NT2/D1 (cell line): ENCODE measurements at places on chromosomes 11 and 22.
A peak's percentile ranks its signal among the peaks of the same experiment; 100 is the strongest.

DNA sequence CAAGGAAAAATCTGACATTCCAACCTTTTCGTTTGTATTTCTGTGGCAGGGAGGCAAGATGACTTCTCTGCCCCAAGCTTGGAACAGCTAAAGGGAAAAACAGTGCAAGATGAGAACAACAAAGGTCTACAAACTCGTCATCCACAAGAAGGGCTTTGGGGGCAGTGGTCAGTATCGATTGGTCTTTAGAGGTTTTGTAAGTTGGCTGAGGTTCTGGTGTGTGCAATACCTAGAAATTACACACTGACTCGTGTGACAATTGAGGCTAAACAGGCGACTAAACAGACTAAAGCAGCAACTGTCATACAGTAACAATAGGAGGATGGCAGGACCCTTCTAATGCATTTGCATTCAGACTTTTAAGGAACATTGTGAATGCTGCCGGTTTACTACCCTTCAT, 994 bp downstream of the DEPDC5 start:
- no peak for DNase-seq

DNA sequence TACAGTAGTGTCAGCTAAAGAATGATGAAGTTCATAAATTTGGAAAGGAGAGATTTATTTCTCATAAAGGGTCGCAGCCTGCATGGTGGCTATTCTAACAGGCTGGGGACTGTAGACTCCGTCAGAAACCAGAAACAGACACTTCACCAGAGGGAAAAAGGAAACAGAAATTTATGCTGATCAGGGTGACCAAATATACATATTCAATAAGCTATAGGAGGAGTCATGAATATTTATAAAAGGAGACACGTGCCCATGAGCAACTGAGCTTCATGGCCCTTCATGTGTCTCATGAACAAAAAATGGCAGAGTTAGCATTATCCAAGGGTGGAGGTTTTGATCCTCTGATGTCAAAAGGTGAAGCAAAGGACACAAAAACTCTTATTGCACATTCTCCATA, 392.1 kb downstream of the LARGE1 start:
- no peak for DNase-seq

GRCh38 chr22:31833930-31834329, 80.1 kb downstream of the DEPDC5 start:
- DNase-seq = no peak

GRCh38 chr11:413120-414081, 1.4 kb downstream of the SIGIRR start:
- no peak for DNase-seq

DNA sequence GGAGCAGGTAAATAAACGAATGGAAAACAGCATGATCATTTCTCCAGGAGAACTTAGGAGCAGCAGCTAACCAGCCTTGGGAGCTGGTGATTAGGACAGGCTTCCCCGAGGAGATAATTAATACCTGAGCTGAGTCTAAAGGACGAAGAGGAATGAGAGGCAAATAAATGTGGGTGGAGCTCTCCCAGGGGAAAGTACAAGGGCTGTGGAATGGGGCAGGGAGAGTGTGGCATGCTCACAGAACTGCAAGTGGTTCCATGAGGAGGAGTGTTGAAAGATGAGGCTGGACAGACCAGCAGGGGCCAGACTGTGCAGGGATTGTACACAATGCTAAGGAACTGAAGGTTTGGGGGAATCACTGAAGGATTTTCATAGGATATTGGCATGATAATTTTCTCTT, 14.2 kb upstream of the TLCD5 start:
- no peak for DNase-seq

DNA sequence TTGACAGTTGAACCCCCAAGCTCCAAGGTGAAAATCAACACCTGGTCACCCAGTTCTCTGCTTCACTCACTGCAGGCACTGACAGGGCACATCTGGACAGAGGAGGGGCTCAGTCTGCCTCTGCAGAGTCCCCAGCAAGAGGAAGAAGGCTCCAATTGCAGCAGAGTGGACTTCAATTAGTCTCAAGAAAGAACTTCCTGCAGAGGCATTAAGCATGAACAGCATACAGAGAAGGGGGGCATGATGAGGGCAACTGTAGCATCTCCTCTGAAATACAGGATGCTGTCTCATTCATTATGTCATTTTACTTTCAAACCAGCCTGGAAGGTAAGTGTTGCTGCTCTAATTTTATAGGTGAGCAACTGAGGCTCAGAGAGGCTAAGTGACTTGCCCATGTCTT, 11.1 kb downstream of the GDPD5 start:
- DNase-seq = no peak

- DNase-seq = no peak
These were observed 109.7 kb upstream of the NAV2 start for GRCh38 chr11:19602891-19603290.

- no peak for DNase-seq
These were observed 59.6 kb downstream of the THAP12 start for GRCh38 chr11:76321340-76321739.

GRCh38 chr11:130121445-130121978, 38.1 kb upstream of the ST14 start:
- no peak for DNase-seq

GRCh38 chr11:125358254-125358840, 137.7 kb downstream of the FEZ1 start:
- DNase-seq = no peak

GRCh38 chr11:112382561-112382960, 121.9 kb upstream of the PLET1 start:
- DNase-seq = no peak

- DNase-seq = no peak
These were observed 36.8 kb upstream of the ADORA2A start for GRCh38 chr22:24390576-24390975.

- DNase-seq = no peak
These were observed 8.9 kb downstream of the MN1 start for GRCh38 chr22:27792452-27793161.

- no peak for DNase-seq
These were observed 34.7 kb upstream of the TMPRSS4 start for GRCh38 chr11:118042141-118042540.

- no peak for DNase-seq
These were observed 67.1 kb downstream of the PARVB start for GRCh38 chr22:44091021-44091721.

DNA sequence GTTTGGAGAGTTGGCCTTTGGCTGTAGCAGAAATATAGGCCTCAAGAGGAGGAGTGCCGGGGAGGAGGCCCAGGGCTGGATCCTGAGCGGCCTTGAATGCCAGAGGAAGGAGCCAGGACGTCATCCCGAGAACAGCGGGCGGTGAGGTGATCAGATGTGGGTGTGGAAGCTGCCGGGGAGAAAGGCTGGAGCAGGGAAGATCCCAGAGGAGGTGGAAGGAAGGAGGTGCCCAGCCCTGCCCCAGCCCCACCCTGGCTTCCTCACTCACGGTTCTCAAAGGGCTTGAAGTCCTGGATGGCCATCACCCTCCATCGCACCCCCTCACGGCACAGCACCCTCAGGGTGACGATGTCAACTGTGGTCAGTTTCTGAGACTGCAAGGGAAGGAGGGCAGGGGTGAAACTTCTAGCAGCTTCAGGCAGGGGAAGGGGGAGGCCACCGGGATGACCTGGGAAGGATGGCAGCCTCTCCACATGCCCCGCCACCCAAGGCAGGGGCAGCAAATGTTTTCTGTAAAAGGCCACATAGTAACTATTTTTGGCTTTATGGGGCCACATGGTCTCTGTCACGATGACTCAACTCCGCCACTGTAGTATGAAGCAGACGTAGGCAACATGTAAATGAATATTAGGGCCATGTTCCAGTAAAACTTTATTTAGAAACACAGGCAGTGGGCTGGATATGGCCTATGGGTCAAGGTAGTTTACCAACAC, 10.7 kb downstream of the IL2RB start:
- DNase-seq = no peak

DNA sequence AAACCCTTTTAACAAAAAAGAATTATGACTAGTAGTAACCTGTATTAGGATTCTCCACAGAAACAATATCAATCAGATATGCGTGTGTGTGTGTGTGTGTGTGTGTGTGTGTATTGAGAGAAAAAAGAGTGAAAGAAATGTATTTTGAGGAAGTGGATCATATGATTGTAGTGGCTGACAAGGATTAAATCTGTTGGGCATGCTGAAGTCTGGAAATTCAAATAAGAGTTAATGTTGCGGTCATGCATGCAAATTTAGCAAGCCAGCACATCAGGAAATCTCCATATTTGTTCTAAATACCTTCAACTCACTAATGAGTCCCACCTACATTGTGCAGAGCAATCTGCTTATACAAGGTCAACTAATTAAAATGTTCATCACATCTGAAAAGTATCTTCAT, 46.8 kb upstream of the IGLL5 start:
- DNase-seq = no peak

GRCh38 chr11:64207256-64208085, 950 bp downstream of the FERMT3 start:
- DNase-seq = no peak

- no peak for DNase-seq
These were observed 19.4 kb downstream of the IGLL5 start for GRCh38 chr22:22906907-22907550.

DNA sequence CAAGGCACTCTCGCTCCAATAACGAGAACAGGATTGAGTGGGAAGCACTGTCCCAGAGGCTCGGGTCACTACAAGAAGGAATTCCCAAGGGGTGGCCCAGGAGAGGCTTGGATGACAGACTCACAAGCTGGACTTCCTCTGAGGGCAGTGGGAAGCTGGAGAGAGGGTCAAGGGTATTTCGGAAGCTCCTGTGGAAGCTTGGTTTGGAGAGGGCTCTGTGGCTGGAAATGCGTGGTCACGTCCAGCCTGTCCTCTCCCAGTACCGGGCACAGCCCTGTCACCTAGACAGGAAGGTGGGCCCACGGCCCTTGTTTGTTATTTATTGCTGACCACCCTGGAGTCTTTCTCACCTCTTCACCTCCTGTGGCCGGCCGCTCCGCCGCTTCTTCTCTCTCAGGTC, 5.3 kb downstream of the SYNGR1 start:
- DNase-seq = no peak

DNA sequence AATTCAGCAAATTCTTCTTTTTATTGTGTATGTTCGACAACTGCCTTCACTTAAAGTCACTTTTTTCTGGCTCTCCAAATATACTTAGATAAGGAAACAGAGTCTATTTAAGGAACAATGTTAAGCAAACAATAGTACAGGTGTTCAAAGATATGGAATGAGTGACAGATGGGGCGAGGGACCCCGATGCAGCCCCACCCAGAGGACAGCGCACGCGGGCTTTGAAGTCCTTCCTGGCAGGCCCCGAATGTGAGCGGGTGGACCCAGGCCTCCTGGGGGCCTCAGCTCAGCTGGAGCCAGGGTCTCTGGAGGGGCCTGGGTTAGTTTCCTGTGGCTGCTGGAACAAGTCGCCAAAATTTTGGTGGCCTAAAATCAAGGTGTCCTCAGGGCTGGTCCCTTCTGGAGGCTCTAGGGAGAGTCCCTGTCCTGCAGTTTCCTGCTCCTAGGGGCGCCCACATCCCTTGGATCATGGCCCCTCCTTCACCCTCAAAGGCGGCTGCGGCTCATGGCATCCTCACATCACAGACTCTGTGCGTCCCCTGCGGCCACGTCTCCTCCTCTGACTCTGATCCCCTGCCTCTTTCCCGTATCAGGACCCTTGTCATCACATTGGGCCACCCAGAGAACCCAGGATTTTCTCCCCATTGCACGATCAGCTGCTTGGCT, 40.6 kb upstream of the KCNQ1OT1 start:
- no peak for DNase-seq

DNA sequence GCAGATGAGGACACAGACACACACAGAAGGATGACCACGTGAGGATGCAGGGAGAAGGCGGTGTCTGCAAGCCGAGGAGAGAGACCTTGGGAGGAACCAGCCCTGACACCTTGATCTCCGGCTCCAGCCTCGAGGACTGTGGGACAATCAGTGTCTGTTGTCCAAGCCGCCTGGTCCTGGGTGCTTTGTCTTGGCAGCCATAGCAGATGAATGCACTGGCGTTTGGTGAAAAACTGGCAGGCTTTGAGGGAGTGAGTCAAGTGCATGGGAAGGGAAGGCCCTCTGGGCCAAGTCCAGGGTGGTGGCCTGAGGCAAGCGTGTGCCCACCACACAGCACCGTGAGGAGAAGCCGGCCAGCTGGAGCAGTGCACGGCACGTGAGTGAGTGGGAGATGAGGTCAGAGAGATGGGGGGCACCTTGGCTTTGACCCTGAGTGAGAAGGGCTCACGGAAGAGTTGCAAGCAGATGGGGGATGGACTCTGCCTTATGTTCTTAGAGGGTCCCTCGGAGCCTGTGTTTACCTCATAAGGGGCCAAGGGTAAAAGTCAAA, 12.4 kb upstream of the BRSK2 start:
- no peak for DNase-seq

GRCh38 chr11:1757861-1758610, 5.7 kb downstream of the CTSD start:
- DNase-seq = no peak

DNA sequence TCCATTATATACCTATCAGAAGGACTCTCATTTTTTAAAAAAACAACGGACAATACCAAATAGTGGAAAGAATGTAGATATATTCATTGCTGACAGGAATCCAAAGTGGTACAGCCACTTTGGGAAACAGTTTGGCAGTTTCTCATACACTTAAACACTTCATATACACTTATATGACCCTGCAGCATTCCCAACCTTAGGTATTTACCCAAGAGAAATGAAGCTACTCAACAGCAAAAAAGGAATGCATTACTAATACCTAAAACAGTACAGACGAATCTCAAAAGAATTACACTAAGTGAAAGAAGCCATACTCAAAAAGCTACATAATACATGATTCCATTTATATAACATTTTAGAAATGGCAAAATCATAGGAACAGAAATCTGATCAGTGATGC, 51.5 kb downstream of the RBFOX2 start:
- DNase-seq = no peak

GRCh38 chr11:133243832-133244231, 288.5 kb downstream of the OPCML start:
- DNase-seq = no peak

- no peak for DNase-seq
These were observed 2.8 kb downstream of the MYH9 start for GRCh38 chr22:36384766-36385481.

- no peak for DNase-seq
These were observed 165.4 kb downstream of the AASDHPPT start for GRCh38 chr11:106242718-106243415.

- DNase-seq = no peak
These were observed 1.1 kb downstream of the FAT3 start for GRCh38 chr11:92225568-92226330.

GRCh38 chr11:14218728-14219127, 140.3 kb downstream of the RRAS2 start:
- DNase-seq = no peak

- no peak for DNase-seq
These were observed 23.6 kb downstream of the ADM start for GRCh38 chr11:10328314-10329098.

- DNase-seq = no peak
These were observed 21.9 kb upstream of the POLD3 start for GRCh38 chr11:74570266-74571061.

- DNase-seq = peak; percentile 38
These were observed at the start of gene IRF7 for GRCh38 chr11:615504-616319. Gene IRF7, minus strand, starts transcription at chr11:615950. Its CDS starts 586 bp downstream, at chr11:615364.

- no peak for DNase-seq
These were observed 14.0 kb downstream of the ASCL2 start for GRCh38 chr11:2256293-2256913.

- DNase-seq = no peak
These were observed 15.1 kb downstream of the RCN1 start for GRCh38 chr11:32105871-32106560.

GRCh38 chr11:105840391-105840790, 181.6 kb downstream of the MSANTD4 start:
- no peak for DNase-seq
